ENCODE measurements at places on chromosomes 3 and 15. TPM values are rescaled to one million over a fixed set of nuclear protein-coding genes. Genes with fewer than 3 reads are reported as not detected.

GRCh38 chr15:99421172-99421656 is 144.6 kb upstream of the MEF2A start:
- no peak for DNase-seq

DNA sequence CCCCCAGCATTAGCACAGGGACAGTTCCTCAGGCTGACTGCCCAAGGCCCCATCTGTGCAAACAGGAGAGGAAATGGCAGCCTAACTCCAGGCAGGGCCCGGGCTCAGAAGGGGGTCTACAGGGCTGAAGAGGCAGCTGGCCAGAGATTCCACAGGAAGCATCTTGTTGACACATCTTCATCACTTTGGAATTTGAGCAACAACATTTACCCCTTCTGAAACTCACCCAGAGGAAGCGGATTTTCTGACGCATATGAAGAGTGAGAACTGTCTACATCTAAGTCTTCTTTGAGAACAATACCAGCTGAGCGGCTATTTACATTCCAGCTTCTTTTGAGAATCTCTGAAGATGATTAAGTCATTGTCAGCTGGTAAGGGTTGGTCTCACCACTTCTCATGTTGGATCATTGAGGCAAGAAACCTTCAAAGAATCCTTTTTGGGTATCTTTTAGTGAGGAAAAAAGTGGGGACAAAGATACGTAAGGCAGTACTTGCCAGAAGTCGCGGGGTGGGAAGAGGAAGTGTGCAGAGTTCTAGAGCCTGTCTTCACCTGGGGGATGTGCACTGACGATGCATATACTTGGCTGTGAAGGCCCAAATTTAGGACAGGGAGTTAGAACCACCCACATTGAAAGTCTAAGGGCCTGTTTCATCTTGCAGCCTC is 25.4 kb upstream of the SRP14 start:
- peak; percentile 95 for DNase-seq

GRCh38 chr3:184332370-184333090 is 4.9 kb upstream of the FAM131A start:
- DNase-seq, result peak; percentile 99

GRCh38 chr3:8253201-8253600 is 248.4 kb upstream of the LMCD1 start:
- DNase-seq, result no peak

DNA sequence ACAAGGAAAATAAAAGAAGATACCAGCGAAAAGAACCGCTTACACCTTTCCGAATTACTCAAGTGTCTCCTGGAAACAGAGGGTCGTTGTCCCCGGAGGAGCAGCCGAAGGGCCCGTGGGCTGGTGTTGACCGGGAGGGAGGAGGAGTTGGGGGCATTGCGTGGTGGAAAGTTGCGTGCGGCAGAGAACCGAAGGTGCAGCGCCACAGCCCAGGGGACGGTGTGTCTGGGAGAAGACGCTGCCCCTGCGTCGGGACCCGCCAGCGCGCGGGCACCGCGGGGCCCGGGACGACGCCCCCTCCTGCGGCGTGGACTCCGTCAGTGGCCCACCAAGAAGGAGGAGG is 325 bp downstream of the ALCAM start:
- DNase-seq, result peak; percentile 54

GPR62 gene
- total RNA-seq, result not detected

SLC38A3 gene
- not detected for total RNA-seq

- no peak for DNase-seq
Observed at GRCh38 chr3:804211-804610, 288.6 kb upstream of the CNTN6 start.

GRCh38 chr3:41131224-41131623 is 68.1 kb upstream of the CTNNB1 start:
- DNase-seq, result no peak

ONECUT1 gene
- total RNA-seq, result not detected

GRCh38 chr3:138465925-138466324 is 31.5 kb downstream of the ESYT3 start:
- no peak for DNase-seq

MUC20 gene
- total RNA-seq, result 0.51 TPM

GRCh38 chr3:45640724-45641361 is 46.3 kb downstream of the LIMD1 start:
- DNase-seq, result no peak

DNA sequence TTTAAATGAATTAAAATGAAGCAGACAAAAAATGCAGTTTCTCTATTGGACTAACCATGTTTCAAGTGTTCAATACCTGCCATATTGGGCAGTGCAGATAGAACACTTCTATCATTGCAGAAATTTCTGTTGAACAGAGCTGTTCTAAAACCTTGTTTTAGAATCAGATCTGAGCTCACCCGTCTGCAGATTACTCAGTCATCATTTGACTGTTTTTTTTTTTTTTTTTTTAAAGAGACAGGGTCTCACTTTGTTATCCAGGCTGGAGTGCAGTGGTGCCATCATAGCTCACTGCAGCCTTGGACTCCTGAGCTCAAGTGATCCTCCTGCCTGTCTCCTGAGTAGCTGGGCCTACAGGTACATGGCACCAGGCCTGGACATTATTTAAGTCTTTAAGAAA is 128.7 kb downstream of the APBA2 start:
- no peak for DNase-seq

GRCh38 chr15:58203537-58203936 is 65.4 kb downstream of the AQP9 start:
- DNase-seq, result peak; percentile 85

CFAP100 gene
- not detected for total RNA-seq

- DNase-seq, result no peak
Observed at GRCh38 chr3:78918361-78919020, 849.3 kb downstream of the ROBO1 start.

Data from dermis blood vessel endothelial cell (primary cell).